ENCODE measurements at places on chromosomes 12 and 14.

- DNase-seq, result no peak
Observed at GRCh38 chr14:105087308-105087962, 22.2 kb upstream of the GPR132 start.

DNA sequence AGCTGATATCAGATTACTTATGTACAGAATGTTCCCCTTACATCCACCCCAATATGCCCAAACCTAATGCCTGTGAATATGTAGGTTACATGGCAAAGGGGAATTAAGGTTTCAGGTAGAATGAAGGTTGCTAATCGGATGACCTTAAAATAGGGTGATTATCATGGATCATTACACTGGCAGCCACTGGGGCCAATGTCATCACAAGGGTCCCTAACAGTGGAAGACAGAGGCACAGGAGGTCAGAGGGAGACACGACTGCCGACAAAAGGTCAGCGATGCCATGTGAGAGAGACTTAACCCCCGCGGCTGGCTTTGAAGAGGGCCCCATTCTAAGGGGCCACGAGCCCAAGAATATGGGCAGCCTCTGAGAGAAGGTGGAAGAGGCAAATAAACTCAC is 106.8 kb upstream of the EVL start:
- DNase-seq, result no peak

DNA sequence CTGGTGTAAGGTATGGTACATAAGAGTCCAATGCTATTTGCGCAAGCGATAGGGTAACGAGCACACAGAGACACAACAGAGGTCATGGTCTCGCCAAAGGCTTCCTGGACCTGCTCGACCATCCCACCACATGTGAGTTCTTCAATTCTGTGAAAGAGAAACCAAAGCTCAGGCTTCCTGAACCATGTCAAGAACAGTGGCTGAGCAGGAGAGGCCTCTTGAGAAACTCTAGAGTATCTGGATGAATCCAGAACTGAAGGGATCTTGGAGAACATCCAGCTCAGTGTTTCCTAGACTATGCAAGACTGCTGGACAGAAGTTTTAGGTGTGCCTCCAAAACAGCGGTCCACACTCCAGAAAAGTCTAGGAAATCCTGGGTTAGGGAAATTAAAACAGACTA is 114.5 kb downstream of the TRAFD1 start:
- no peak for DNase-seq

GRCh38 chr12:104134882-104135281 is 3.1 kb downstream of the NFYB start:
- DNase-seq, result no peak

- no peak for DNase-seq
Observed at GRCh38 chr12:6326316-6327228, 15.3 kb downstream of the TNFRSF1A start.

DNA sequence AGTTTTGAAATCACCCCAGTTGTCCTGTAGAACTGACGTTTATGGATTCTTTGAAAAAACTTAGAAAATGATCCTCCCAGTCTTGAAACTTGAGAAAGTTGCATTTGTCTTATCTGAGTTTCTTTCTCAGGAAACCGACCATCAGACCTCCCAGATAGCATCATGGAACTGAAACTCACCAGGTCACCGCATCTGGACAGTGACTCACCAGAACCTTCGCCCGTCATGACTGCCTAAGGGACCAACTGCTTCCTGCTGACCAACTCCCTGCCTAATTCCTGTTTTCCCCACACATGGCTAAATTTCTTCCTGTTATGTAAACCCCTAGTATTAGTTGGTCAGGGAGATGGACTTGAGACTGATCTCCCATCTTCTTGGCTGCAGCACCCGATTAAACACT is 175.7 kb downstream of the RIMBP2 start:
- DNase-seq, result no peak

DNA sequence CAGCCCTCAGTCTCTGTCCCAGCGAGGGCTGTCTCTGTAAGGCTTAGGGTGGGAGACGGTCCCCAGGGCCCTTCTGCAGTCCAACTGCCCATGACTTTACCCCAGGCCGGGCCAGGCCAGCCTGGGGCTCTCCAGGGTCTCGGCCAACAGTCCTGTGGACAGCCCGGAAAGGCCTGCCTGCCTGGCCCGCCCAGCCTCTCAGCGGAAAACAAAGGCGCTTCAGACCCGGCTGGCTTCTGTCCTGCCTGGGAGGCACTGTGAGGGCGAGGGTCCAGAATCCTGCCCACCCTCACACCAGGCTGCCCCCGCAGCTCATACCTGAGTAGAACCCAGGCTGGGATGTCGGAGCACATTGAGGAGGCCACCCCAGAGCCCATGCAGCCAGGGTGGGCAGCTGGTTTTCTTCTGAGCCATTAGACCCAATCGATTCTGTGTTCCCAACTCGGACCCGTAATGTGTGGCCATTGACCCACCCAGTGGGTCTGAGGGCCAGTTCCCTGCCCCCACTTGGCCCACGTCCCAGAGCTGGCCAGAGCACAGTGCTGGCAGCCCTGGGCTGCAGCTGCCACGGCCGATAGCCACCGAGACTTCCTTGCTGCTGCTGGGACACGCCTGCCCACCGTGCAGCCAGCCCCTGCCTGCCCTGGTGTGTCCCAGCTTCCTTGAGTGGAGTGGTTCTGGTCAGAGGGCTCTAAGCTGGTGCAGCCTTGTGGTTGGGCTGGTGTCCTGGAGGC is 1.6 kb downstream of the CRIP2 start:
- no peak for DNase-seq

- DNase-seq, result no peak
Observed at GRCh38 chr12:39309516-39309915, 133.4 kb downstream of the KIF21A start.
